ENCODE measurements at places on chromosomes 3 and 15.

- no peak for DNase-seq
These were observed 502.9 kb downstream of the GABRG3 start for GRCh38 chr15:27473845-27474244.

GRCh38 chr3:159146856-159147435 is 345.1 kb downstream of the MFSD1 start:
- DNase-seq: no peak

GRCh38 chr3:77449459-77450350 is 409.8 kb downstream of the ROBO2 start:
- DNase-seq: no peak

DNA sequence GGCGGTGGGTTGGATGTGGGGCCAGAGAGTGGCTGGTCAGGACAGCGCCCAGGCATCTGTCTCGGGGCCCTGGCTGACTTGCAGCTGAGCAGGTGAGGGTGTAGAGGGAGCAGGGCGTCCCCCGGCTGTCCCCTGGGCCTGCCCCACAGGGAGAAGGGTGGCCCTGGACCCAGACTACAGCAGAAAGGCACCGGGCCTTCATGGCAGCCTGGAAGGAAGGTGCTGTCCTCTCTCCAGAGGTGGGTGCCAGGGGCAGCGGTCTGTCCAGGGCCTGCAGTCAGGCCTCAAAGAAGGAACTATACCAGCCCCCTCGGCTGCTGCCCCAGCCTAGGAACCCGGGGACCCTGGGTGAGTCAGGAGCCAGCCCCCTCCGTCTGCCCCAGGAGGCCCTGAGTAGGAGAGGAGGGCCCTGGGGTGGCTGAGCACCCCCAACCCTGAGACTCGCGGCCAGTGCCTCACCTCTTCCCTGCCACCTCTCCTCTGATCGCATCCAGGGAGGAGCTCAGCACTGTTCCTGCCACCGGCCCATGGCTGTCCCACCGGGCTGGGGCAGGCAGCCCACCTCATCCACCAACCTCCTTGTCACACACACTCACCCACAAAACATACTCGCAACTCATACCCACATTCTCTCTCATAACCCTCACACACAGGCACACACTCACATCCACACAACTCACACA is 133.5 kb downstream of the FBLN2 start:
- DNase-seq: no peak

DNA sequence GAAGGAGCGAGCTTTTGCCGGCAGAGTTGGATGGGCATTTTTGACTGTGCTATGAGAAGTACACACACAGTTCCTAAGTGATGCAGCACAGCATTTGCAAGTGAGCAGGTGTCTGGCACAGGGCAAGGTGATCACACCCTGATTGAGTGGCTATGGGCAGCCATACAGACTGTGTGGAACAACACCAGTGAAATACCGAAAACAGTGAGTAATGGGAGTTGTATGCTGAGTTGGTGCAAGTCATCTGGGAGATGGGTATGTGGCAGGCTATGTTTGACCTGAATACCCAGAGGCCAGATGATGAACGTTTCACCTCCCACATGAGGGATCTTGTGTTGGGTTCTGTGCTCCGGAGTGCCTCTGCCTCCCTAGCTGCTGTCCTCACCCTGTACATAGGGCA is 53.5 kb upstream of the TIPARP start:
- no peak for DNase-seq

DNA sequence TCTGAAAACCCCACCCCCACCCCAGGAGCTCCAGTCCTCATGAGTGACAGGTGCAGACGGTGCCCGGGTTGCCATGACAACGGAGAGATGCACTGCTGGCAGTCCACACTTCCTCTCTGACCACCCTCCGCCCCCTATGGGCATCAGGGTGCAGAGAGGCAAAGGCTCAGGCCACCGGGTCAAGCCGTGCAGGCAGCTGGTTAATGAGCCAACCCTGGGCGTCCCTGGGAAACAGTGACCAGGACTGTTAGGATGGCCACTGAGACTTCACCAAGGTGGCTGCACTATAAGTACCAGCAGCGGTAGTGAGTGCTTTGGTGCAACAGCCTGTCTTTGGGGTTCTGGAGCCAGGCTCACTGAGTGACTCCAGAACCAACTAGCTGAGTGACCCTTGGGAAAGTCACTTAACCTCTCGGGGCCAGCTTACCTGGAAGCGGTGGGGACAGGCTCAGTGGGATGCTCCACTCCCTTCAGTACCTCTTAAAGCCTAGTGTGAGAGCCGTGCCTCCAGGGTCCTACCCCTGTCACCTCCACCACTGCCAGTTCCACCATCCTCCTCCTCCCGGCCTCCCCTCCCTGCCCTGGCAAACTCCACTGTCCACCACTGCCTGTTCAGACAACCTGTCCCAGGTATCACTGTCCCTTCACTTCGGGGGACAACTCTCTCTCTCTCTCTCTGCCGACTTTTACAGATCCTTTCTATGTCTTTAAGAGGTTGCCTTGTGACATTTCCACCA is 121.0 kb upstream of the PRR20G start:
- DNase-seq: no peak

DNA sequence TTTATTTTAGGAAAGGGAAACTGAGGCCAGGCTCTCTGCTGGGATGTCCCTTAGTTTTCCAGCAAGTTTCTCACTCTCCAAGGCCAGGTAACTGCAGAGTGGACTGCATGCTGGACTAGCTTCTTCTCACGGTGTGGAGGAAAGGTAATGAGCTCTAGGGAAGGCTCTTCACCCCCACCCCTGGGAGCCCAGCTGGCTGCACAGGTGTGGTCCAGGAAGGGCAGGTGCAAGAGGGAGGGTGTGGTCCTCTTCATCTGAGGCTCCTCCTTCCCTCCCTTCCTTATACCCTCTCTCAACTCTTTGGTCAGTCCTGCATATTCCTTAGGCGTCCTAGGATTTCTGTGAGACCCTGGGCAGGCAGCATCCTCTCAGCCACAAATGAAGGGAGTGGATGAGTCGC is 33.9 kb downstream of the RNU5B-1 start:
- no peak for DNase-seq

DNA sequence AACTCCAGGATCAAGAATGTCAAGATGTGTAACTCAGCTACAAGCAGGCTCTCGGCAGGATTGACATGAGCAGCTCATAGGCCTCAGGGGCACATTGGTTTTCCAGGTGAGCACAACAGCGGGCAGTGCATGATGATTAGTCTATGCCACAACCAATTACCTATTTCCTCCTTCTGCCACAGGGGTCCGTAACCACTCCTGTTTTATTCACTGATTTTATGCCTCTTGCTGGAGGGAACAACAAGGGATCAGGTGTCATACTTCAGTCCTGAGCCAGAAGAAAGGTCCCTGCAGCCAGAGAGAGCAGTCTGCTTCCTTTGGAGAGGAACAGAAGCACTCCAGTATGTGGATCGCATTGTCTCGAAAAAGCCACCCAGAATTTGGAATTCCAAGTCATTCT is 35.1 kb upstream of the PTPRG start:
- DNase-seq: no peak

DNA sequence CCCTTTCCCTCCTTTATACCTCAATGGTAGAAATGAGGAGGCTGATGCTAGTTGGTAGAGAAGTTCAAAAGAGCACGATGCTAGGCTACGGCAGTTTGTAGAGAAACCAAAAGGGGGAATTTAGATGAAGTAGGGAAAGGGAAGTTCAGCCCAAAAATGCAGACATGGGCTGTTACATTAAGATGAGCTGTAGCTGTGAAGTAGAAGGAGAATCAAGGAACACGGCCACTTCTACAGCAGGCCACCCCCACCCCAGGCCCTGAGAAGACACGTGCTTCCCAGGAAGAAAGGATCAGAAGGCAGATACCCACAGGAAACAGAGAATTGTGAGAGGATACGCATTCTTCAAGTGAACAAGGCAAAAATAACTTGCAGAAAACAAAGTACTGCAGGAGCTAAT is 2.1 kb upstream of the PARP14 start:
- peak; percentile 3 for DNase-seq

GRCh38 chr3:134477938-134478337 is 7.8 kb downstream of the ANAPC13 start:
- DNase-seq: no peak

Data from hematopoietic multipotent progenitor cell (in vitro differentiated cells).